ENCODE measurements at places on chromosomes 4 and X.
A peak's percentile ranks its signal among the peaks of the same experiment; 100 is the strongest.

- H3K4me3 ChIP-seq = no peak overlapping the region
- DNase-seq = no peak
- H3K36me3 ChIP-seq = no peaks in the 10 kb centered on the region
These were observed 34.9 kb downstream of the FTHL17 start for GRCh38 chrX:31036895-31037294.

GRCh38 chr4:153919667-153920066, 130.8 kb upstream of the SFRP2 start:
- no peaks in the 10 kb centered on the region for H3K27me3 ChIP-seq
- DNase-seq = no peak
- no peak overlapping the region for H3K4me3 ChIP-seq

DNA sequence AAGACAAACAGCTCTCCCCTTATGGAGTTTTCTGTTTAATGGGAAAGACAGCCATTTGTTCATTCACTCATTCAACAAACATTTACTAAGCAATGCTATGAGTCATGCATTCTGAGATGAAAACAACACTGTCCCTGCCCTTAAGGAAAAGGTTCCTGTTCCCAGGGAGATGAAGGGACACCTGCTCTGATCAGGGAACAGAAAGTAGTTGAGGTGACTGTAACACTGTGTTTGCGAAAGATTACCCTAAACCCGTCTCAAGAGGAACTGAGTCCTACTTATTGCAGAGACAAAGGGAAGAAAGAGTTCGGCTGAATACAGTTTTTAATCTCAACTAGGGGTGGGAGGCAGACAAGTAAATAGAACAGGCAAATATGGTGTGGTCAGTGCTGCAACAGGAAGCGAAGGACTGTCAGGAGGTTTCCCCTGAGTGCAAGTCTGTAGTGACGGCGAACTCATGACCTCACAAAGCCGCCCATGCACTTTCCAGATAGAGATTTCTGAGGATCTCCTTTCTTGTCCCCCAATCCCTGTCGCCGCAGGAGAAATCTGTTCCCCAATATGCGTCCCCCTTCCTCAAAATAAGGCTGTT, 712 bp downstream of the STX18 start:
- H3K36me3 ChIP-seq = no peaks in the 10 kb centered on the region
- peaks cover 14% of the 10 kb centered on the region for H3K4me1 ChIP-seq
- H3K27ac ChIP-seq = peak overlapping the region; percentile 90
- DNase-seq = no peak
- H3K27me3 ChIP-seq = no peaks in the 10 kb centered on the region

DNA sequence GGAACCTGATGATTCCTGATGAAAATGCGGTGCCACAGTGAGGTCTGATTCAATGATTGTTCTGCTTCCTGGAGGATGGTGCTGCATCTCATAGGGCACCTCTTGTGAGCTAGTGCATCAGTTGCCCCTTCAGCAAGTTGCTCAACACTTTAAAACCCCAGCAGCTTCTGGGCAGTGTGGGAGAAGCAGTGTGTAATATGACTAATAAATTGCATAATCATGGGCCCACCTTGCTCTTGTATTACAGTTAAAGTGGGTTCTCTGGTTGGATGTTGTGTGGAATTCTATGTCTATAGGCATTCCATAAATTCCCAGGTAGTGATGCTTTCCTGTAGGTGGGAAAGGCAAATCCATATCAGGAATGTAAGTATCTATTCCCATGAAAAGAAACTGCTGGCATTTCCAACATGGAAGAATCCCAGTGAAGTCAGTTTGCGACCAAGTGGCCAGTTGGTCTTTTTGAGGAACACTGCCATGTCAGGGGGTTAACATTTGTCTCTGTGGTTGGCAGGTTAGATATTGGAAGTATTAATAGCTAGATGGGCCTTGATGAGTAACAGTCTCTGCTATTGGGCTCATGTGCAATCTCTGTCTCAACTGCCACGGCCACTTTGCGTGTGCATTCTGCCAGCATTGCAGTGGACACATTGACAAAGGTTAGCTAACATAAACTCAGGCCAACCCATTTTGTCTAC, 121.1 kb upstream of the OTUD4 start:
- no peaks in the 10 kb centered on the region for H3K36me3 ChIP-seq
- no peak for DNase-seq
- no peaks in the 10 kb centered on the region for H3K27me3 ChIP-seq
- H3K27ac ChIP-seq = no peak overlapping the region

- H3K27me3 ChIP-seq = no peaks in the 10 kb centered on the region
- no peaks in the 10 kb centered on the region for H3K36me3 ChIP-seq
- no peak overlapping the region for H3K27ac ChIP-seq
- DNase-seq = no peak
These were observed 1.7 kb upstream of the DCTD start for GRCh38 chr4:182918791-182919302.

GRCh38 chrX:100447655-100448397, 37.8 kb upstream of the PCDH19 start:
- H3K4me3 ChIP-seq = peak overlapping the region; percentile 24
- no peak overlapping the region for H3K27ac ChIP-seq
- H3K36me3 ChIP-seq = no peaks in the 10 kb centered on the region
- H3K4me1 ChIP-seq = no peaks in the 10 kb centered on the region

- peak overlapping the region; percentile 73 for H3K4me3 ChIP-seq
- no peaks in the 10 kb centered on the region for H3K36me3 ChIP-seq
- no peaks in the 10 kb centered on the region for H3K4me1 ChIP-seq
These were observed 1.1 kb downstream of the TIMP1 start for GRCh38 chrX:47583240-47583861.

DNA sequence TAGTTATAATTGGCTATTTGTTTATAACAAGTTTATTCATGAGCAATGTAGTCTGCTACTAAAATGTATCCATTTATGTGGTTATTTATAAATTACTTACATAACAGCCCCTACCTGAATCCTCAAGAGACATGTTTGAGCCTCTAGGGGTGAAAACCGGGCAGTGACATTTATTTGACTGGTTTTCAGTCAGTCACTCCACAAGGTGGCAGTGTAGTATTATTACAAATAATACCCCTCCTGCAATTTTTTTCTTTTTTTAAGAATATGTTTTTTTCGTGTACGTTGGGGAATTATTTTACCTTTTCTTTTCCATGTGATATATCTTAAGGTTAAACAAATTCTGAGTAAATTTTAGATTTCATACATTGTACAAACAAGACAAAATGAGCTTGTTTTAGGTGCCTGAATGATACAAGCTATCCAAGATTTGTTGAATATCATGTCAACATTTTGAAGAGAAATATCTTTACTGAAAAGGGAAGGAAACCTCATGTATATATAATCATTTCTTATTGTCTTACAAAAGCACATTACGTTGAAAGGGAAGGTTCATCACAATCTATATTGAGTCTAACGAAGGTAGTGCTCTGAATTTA, 598.7 kb upstream of the TECRL start:
- H3K4me1 ChIP-seq = no peaks in the 10 kb centered on the region
- DNase-seq = no peak
- H3K27ac ChIP-seq = no peak overlapping the region
- no peaks in the 10 kb centered on the region for H3K36me3 ChIP-seq
- no peak overlapping the region for H3K4me3 ChIP-seq

DNA sequence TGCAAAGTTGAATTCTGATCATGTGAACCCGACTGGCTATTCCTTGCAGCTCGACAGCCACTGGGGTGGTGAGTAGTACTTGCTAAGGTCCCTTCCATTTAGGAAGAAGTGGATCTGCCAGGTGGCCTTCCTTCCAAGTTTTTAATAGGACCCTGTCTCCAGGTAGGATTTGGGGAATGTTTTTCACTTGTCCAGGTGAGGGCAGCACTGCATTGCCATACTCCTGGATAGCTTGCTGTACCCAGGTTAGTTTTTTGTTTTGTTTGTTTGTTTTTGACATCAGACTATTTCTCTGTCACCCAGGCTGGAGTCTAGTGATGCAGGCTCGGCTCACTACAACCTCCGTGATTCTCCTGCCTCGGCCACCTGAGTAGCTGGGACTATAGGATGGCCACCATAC, 29.8 kb downstream of the SAGE1 start:
- H3K36me3 ChIP-seq = no peaks in the 10 kb centered on the region
- H3K27ac ChIP-seq = no peak overlapping the region
- H3K27me3 ChIP-seq = peaks cover 33% of the 10 kb centered on the region
- no peaks in the 10 kb centered on the region for H3K4me1 ChIP-seq
- no peak overlapping the region for H3K4me3 ChIP-seq

DNA sequence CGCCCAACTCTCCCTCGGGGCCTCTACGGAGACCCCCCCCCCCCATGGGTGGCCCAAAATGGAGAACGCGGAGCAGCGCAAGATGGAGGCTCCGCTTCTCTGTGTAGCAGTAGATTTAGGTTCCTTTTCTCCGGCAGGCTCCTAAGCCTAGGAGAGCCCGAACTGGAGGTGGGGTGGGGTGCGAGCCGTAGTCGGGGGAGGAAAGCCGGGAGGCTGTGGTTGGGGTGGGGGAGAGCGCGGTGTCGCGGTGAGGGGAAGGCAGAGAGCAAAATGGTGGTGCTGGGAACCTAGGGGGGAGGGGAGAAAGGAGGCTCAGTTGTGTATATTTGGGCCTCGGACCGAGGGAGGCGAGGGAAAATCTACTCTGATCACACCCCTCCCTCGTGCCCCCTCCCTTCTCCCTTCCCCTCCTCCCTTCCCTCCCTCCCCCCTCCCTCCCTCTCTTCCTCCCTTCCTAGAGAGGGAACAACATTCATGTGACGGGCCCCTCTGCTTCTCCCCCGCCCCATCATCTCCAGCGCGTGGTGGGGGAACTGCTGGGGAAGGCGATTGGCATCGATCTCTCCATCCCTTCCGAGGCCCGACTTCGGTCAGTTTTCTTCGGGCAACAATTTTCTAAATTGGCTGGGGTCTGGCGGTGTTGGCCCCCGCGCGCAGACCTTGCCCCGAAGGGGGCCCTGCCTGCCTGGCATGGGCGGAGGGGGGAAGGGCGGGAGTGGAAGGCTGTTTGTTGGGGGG, at the start of gene STAG2:
Gene STAG2 (plus strand): TSS at position 439 of the 738 bp plus-strand sequence. CDS start 60,922 bp downstream, outside the sequence.
- no peaks in the 10 kb centered on the region for H3K36me3 ChIP-seq
- H3K27ac ChIP-seq = peak within 1 kb of the TSS; percentile 98
- DNase-seq = peak; percentile 68
- H3K4me3 ChIP-seq = peak within 1 kb of the TSS; percentile 69

GRCh38 chrX:149513825-149514428, 8.8 kb upstream of the IDS start:
- H3K4me1 ChIP-seq = no peaks in the 10 kb centered on the region
- no peak overlapping the region for H3K27ac ChIP-seq
- peaks cover 32% of the 10 kb centered on the region for H3K27me3 ChIP-seq
- no peak overlapping the region for H3K4me3 ChIP-seq
- no peaks in the 10 kb centered on the region for H3K36me3 ChIP-seq

DNA sequence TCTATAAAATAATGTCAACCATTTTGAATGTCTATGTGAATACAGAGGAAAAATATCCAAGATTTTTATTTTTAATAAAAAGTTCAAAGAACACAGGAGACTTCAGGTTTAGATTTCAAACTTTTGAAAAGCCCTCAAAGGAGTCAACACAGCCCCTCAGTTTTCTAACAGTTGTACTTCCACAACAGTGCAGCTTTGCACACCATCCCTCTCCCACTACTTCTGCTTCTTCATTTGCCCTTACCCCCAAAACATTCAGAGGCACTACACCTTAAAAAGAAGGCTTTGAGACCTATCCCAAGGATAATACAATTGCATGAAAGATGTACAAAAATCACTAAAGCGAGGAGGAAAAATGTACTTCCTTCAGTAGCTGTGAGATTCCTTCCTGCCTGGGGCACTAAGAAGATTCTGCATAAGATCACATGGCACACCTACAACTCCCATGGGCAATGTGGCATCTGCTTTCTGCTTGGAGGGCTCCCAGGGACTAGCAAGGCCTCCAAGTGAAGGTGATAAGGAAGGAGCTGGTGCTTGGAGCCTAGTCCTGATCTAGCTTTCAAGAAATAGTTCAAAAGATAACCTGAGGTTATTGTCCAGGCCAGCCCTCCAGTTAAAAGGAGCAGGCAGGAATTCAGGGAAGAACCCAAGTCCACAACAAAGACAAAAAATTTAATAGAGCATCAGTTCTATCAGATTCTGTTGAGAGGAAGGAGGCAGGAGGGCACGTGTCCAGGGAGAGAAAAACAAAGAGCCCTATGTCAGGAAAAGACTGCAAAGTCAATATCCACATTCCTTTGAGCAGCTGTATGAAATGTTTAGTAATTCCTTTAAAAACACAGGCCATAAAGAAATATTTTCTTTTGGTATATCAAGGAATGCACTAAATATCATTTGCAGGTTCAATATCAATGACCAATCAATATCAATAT, 19.1 kb downstream of the ARAP2 start:
- H3K27me3 ChIP-seq = no peaks in the 10 kb centered on the region
- no peaks in the 10 kb centered on the region for H3K36me3 ChIP-seq
- no peak overlapping the region for H3K27ac ChIP-seq
- no peaks in the 10 kb centered on the region for H3K4me1 ChIP-seq
- no peak overlapping the region for H3K4me3 ChIP-seq

GRCh38 chr4:74793757-74794381, 454 bp downstream of the BTC start:
- H3K36me3 ChIP-seq = no peaks in the 10 kb centered on the region
- no peaks in the 10 kb centered on the region for H3K27me3 ChIP-seq
- peak; percentile 61 for DNase-seq
- peak overlapping the region; percentile 91 for H3K27ac ChIP-seq
- H3K4me1 ChIP-seq = no peaks in the 10 kb centered on the region
- peak overlapping the region; percentile 70 for H3K4me3 ChIP-seq

- peak within 1 kb of the TSS; percentile 67 for H3K4me3 ChIP-seq
- peak within 1 kb of the TSS; percentile 90 for H3K27ac ChIP-seq
- H3K4me1 ChIP-seq = no peaks in the 10 kb centered on the region
- peak; percentile 40 for DNase-seq
- H3K36me3 ChIP-seq = no peaks in the 10 kb centered on the region
These were observed at the start of gene TMEM47 for GRCh38 chrX:34656842-34657725. TSS of gene TMEM47 (minus strand) at chrX:34657285. CDS start at chrX:34657029, 256 bp downstream.

DNA sequence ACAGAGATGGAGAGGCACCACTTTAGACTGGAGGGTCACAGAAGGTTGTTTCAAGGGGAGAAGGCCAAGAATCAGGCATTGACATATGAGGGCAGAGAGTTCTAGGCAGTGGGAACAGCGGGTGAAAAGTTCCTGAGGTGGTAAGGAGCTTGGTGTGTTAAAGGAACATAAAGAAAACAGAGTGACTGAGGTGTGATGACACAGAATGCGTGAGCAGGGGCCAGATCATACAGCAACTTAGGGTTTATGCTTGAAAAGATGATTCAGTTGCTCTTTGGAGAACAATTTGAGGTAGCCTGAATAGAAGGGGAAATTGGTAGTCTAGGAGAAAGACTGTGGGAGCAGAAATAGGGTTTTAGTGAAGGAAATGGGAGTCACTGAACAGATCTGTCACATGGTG, 179.2 kb downstream of the AMELX start:
- DNase-seq = no peak
- H3K27ac ChIP-seq = no peak overlapping the region
- H3K36me3 ChIP-seq = no peaks in the 10 kb centered on the region

- no peak overlapping the region for H3K27ac ChIP-seq
- H3K4me1 ChIP-seq = no peaks in the 10 kb centered on the region
- H3K36me3 ChIP-seq = no peaks in the 10 kb centered on the region
These were observed 112.3 kb upstream of the IL15 start for GRCh38 chr4:141524116-141524515.

Measured in breast epithelium (tissue), 4 donors.